ENCODE measurements at places on chromosomes 1 and 21.
A peak's percentile ranks its signal among the peaks of the same experiment; 100 is the strongest.

DNA sequence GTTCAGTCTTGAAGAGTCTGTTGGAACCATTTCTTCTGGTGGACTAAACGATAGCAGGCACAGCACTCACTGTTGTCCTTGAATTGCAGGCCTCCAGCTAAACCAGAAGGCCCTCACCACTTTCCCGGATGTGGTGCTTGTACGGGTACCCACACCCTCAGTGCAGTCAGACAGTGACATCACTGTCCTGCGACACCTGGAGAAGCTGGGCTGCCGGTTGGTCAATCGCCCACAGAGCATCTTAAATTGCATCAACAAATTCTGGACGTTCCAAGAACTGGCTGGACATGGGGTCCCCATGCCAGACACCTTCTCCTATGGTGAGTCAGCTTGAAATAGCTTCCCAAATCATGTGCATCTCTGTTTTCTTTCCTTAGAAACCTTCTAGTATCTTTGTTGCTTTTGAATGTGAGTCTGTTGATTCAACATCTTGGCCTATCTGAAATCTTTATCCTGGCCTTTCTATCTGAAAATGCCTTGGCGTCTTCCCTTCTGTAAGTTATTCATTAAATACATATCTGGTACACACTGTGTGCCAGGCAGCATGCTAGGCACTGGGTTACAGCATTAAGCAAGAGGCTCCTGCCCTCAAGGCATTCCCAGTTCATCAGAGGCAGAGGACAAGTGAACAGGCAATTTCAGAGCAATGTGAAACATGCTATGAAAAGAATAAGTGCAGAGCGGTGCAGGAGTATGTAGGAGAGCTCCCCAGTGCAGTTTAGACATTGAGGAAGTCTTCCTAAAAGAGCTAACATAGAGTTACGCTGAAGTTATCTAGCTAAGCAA lies 18.9 kb downstream of the RIMKLA start:
- no peak for DNase-seq

GRCh38 chr1:204356997-204357396 lies 2.7 kb downstream of the PLEKHA6 start:
- DNase-seq = no peak

DNA sequence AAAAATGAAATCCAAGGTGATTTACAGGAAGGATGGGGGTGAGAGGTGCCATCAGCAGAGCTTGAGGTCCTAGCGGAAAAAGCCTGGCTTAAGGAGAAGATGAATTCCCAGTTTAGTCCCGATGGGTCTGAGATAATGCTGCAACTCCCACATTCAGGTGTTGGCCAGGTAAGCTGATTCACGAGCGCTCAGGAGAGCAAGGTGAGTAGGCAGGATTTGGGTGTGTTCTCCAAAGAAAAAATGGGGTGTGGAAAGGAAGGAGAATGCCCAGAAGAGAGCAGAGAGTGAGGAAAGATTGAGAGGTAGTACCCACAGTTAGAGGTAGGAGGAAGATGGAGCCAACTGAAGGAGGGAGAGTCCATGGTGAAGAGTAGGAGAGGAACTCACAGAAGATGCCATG lies 12.5 kb downstream of the RIMS3 start:
- no peak for DNase-seq

- no peak for DNase-seq
These were observed 120.7 kb upstream of the KRTAP19-8 start for GRCh38 chr21:31158789-31159581.

- no peak for DNase-seq
These were observed 211.5 kb downstream of the KCNJ6 start for GRCh38 chr21:37704751-37705150.

- DNase-seq = no peak
These were observed 40.4 kb downstream of the TENT5C start for GRCh38 chr1:117646007-117646811.

GRCh38 chr1:198888379-198888943 lies 249.6 kb downstream of the PTPRC start:
- DNase-seq = no peak

GRCh38 chr21:42601656-42602055 lies 51.8 kb upstream of the PDE9A start:
- no peak for DNase-seq

- no peak for DNase-seq
These were observed 918 bp upstream of the JTB start for GRCh38 chr1:153978274-153978909.

DNA sequence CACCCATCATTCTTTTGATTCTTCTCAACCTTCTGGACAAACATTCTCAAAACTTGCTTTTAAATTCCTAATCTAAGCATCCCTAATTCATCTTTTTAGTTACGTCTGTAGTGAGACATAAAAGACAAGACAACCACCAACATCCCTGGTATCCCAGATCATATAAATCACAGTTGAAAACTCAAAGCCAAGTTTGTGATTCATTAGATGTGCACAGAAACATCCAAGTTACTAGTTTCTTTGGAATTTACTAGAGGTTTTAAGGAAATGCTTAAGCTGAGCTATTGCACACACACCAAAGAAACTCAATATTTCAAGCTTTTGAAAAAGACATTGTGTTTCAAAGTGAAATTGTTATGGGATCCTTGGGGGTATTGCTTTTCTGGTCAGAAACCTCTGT lies 47.6 kb downstream of the ATP6V1G3 start:
- no peak for DNase-seq

DNA sequence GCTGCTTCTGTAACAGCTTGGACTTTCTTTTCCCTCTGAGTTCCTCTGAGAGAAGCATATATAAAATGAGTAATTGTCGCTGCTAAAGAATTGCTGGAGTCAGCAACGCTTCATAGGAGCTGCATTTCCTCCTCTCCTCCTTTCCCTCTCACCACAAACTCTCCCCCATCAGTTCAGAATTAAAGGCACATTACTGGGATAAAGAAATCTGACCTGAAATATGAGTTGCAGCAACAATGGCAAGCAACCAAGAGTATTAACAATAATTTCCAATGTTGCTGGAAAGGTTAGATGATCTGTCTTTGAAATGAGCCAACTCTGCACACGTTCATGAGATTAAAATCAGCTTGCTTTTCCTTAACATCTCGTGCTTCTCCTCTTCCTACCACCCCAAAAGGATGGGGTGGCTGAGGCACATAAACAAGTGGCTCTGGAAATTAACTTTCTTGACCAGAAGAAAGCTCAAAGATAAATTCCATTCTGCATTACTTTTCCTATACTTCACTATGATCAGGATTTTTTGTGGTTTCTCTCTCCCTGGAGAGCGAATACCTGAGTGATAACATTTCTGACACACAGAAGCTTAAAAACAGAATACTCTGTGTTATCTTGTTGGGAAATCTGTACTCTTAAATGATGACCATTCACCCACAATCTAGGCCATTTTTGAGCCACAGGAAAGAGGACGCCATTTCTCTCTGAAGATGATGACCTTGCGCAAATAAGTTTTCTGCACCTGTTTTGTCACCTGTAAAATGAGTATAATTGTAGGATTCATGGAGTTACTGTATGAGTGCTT lies 90.2 kb downstream of the TGFBR3 start:
- DNase-seq = no peak

DNA sequence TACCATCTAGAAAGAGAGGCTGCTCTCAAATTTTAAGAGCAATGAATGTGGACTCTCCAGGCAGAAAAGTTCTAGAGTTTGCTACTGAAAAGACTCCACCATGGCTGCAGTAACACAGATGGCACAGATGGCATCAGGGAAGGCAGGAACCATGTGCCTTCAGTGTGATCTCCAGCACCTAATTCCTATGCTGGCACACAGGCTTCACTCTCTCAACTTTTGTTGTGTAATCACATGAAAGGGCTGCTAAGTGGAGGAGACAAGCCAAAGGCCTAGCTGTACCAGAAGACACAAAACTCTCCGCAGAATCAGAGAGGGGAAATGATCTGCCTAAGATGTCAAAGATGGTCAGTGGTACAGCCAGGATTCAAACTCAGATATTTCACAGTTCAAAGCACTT lies 31.1 kb downstream of the ERI3 start:
- no peak for DNase-seq

DNA sequence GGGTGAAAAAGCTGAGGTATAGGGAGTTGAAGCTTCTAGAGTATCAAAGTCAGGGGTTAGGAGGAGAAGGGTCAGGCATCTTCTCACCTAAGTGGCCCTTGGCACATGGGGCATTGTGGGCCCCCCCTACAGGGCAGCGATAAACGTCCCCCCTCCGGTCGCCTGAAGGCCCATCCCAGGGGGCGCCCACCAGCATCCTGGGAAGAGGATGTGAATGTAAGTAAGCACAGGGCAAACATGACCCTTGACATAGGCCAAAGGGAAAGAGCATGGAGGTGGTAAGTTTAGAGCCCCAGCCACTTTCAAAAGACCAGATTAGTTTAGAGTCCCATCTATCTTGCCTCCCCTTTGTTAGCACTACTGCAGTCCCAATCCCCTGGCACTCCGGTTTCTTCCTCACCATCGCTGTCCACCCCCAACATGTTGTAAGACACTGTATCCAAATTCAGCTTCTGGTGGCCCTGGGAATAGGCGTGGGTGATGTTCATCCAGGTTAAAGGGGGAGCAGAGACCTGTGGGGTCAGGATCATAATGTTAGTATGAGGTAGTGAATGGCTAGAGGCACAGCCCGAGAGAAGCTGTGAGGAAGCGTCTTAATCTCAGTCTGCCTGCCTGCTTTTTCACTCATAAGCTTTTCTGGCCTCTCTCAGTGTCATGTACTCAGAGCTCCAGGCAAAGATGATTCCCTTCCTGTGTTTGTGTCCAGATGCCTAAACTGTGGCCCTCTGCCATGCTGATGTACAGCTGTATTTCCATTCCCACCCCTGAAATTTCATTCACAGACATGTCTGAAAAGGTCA lies 2.7 kb downstream of the ITGA10 start:
- DNase-seq = no peak

GRCh38 chr1:145804235-145805045 lies 19.5 kb downstream of the RNF115 start:
- no peak for DNase-seq

DNA sequence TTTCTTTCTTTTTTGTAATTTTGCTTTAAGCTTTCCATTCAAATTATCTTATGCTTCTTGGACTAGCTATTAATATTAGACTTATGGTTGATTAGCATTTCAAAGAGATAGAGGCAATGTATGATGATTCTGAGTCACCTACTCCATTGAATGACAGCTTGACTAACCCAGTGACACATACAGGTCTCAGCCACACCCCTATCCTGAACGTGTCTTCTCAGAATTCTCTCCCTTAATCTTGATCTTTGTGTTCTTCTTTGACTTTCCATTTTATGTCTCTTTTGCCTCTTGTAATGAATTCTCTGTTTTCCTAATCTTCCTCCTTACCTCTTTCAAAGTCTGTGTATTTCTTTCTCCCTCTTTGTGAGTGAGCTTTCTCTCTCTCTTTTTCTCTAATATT lies 241.1 kb downstream of the PDE4B start:
- no peak for DNase-seq

- DNase-seq = no peak
These were observed 22.1 kb upstream of the SPATC1L start for GRCh38 chr21:46206163-46207005.

DNA sequence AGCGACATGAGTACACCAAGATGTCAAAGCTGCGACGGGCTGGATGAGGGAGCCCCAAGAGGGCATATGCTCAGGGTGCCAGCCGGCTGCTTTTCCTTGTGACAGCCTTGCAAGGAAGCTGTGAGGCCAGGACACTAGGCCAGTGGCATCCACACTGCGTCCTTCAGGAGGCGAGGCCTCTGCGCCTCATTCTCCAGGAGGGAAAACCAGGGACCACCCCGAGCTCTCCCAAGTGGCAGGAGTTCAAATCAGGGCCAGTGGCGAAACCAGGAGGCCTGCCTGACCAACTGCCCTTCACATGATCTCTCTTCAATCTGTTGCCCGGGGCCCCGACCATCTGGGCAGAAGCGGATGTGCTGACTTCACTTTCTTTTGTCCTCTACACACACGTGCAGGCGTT lies 8.2 kb downstream of the MUL1 start:
- no peak for DNase-seq

DNA sequence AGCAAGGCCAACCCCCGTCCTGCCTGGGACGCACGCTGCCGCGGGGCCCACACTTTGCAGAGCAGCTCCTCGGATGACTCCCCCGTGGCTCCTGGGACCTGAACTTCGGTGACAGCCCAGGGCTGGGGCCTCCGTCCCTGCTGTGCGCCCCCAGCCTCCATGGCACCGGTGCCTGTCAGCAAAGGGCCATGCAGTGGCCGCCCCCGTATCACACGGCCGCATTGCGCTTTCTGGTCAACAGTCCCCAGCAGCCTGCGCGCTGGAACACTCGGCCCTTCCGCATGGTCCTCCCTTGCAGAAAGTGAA lies 18.0 kb downstream of the NADK start:
- no peak for DNase-seq

- no peak for DNase-seq
These were observed 26.1 kb upstream of the ZNF697 start for GRCh38 chr1:119674111-119674526.

DNA sequence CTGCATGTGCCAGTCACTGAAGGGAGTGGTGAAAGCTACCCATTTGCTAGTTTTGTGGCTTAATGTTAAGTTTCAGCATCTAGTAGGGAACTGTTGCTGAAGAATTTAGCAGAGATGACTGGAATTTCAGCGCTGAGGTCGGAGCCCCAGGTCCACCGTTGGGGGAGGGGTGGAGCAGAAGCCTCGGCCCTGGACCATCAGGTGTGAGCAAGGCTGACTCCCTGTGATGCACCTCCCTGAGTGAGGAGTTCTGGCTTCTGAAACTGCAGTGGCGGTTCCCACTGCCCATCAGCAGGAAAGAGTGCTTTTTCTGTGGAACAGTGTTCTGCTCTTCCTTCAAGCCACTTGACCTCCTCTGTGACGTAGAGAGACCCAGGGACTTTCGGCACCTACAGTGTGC lies 1.3 kb downstream of the NOS1AP start:
- DNase-seq = peak; percentile 26

DNA sequence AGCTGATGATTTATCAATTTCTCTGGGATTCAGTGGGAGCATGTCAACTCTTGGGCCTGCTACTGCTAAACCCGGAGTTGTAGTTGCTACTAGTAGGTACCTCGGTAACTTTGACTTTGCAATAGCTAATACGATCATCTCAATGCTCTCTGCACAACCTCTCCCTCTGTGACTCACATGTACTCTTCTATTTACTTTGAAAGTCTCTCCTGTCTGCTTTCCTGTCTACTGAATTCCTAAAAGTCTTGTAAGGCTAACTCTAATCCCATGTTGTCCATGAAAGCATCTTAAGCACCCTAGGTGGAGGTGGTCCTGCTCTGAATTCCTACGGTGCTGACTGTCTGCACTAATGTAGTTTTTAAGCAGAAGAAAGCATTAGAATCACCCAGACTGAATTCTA lies 29.3 kb downstream of the SLC9C2 start:
- no peak for DNase-seq

DNA sequence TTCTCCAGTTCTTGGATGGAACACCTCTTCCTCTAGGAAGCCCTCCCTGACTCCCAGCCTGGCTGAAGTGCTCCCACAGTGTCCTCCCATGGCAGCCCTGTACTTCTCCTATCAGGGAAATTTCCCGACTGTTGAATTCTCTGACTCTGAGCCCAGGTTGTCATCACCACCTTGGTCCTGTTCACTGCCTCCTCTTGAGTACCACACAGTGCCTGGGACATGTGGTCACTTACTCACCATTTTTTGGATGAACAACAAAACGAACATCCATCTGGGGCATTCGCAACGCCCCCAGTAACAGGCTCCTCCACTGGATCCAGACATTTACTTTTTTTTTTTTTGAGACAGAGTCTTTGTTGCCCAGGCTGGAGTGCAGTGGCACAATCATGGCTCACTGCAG lies 37.4 kb downstream of the CHD5 start:
- no peak for DNase-seq

GRCh38 chr1:116762281-116762680 lies 8.1 kb downstream of the CD2 start:
- no peak for DNase-seq

GRCh38 chr1:222071387-222071786 lies 329.5 kb upstream of the DUSP10 start:
- no peak for DNase-seq

Measured in nephron progenitor cell (in vitro differentiated cells).